ENCODE measurements at places on chromosomes 1 and 21.

DNA sequence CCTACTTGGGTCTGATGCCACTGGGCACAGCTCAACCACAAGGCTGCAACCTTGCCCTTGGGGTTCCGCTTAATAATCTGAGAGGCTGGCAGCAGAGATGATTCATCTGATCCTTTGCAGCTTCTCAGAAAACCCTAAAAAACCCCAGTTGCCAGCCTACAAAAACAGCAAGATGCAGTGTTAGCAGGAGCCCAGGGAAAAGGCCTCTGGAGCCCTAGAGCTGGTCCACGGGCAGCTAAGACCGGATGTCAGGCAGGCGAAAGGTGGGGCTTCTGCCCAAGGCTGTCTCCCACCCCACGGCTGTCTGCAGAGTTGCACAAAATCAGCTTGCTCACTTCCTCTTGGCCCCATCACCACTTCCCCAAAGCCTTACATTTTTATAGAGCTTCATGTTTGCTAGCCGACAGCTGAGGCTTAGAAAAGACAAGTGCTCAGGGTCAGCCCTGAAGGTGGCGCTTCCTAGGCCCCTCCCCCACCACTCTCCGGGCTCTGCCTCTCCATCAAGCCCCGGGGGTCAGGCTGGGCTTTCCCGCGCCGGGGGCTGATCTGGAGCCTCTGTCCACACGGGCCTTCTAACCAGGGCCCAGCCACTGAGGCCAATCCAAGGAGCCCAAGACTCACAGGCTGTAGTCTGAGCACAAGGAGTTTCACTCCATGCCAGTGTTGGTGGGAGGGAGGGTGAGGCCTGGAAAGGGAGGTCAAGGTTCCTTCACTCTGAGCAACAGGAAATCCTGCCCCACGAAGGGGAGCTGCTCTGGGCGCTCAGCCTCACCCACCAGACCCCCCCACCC, 4.2 kb upstream of the ADORA3 start:
- DNase-seq, result peak; percentile 80

GRCh38 chr1:198647055-198647454, 8.2 kb downstream of the PTPRC start:
- no peak for DNase-seq

DNA sequence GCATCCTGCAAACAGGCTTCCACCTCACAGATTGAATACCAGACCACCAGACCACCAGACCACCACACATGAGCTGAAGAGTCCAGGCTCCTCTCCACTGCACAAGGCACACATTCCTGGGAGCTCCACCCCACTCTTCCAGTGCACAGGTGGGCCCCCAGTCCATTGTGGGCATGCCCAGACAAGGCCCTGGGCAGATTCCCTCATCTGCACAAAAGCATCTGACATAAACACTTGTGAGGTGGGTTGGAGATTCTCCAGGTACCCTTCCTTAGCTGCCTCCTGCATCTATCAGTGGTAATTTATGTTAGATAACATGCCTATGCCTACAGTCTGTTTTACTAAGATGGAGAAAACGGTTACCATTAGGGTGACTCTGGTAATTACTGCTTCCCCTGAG, 11.6 kb upstream of the CTBS start:
- no peak for DNase-seq

- DNase-seq, result no peak
Measured at GRCh38 chr1:228969953-228970800, 234.9 kb downstream of the RHOU start.

- DNase-seq, result no peak
Measured at GRCh38 chr1:166133857-166134256, 32.9 kb downstream of the FAM78B start.

- no peak for DNase-seq
Measured at GRCh38 chr1:15610167-15610566, 7.1 kb upstream of the DDI2 start.

- no peak for DNase-seq
Measured at GRCh38 chr1:68049941-68050878, at the start of gene DIRAS3. TSS of gene DIRAS3 (minus strand) at chr1:68050627. CDS start at chr1:68047297, 3,330 bp downstream.

- DNase-seq, result no peak
Measured at GRCh38 chr1:29586991-29587745, 350.8 kb downstream of the PTPRU start.

- no peak for DNase-seq
Measured at GRCh38 chr1:239455743-239456142, 69.4 kb downstream of the CHRM3 start.

DNA sequence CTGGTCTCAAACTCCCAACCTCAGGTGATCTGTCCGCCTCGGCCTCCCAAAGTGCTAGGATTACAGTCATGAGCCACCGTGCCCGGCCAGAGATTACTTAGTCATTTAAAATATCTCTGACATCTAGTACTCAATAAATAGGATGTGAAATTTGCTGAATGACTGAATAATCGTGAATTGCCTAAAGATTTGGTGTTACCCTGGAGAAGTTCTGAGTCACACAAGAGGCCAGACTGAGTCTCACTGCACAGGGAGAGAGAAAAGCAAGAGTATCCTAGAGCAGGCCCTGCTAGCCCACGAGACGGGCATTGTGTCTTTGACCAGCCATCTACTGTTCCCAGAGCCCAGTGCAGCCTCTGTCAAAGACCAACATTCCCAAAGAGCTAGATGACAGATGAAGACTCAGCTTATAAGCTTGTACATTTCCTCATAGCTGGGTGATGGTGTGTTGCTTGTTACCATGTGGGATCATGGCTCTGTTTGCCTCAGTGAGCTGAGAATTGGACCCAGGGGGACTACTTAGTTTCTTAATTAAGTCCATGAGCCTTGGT, 5.6 kb upstream of the EIF4G3 start:
- no peak for DNase-seq

DNA sequence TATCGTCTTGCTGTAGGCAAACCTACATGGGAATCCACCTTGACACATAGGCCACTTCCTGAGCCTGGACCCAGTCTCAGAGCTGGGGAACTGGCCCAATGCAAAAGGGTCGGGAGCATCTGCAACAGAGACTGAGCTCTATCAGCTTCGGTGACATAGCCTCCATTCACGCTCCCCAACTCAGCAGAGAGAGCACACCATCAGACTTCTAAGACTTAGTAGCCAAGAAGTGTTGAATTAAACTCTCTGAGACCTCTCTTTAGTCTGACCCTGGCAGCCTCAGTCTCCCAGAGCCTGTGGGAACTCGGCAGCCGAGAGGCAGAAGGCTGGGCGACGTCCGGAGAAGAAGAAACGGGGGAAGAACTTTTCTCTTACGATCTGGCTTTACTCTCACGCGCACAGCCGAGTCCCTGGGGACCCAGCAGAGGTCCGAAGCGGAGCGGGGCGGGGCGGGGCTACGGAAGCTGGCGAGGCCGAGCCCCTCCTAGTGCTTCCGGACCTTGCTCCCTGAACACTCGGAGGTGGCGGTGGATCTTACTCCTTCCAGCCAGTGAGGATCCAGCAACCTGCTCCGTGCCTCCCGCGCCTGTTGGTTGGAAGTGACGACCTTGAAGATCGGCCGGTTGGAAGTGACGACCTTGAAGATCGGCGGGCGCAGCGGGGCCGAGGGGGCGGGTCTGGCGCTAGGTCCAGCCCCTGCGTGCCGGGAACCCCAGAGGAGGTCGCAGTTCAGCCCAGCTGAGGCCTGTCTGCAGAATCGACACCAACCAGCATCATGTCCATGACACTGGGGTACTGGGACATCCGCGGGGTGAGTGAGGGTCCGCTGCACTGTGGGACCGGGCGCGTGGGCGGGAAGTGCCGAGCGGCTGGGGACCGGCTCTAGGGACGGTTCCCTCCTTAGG, at the start of gene GSTM4:
GSTM4 (plus strand) TSS at position 485 of the 905 bp plus-strand sequence; CDS start at position 776, 291 bp downstream.
- peak; percentile 88 for DNase-seq

GRCh38 chr1:230232371-230232771, 165.3 kb downstream of the GALNT2 start:
- DNase-seq, result no peak

GRCh38 chr1:203305809-203306088, 430 bp downstream of the BTG2 start:
- no peak for DNase-seq

DNA sequence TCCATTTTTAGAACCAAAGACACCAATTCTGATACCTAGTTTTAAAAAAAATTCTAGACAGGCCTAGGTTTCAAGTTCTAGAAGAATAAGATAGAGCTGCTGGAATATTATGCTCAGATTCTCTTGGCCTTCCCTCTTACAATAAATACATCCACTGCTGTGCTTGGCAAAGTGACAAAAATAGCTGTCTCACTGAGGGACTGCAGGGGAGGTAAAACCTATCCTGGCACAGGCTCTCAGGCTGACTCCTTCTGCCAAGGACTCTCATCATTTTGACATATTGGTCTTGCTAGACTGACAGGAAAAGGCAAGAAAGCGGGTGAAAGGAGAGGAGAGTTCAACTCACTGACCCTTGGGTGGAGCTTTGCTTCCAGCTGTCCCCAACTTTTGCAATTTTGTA, 197.0 kb upstream of the LHX8 start:
- no peak for DNase-seq

GRCh38 chr1:68301471-68302001, 69.2 kb upstream of the WLS start:
- no peak for DNase-seq

DNA sequence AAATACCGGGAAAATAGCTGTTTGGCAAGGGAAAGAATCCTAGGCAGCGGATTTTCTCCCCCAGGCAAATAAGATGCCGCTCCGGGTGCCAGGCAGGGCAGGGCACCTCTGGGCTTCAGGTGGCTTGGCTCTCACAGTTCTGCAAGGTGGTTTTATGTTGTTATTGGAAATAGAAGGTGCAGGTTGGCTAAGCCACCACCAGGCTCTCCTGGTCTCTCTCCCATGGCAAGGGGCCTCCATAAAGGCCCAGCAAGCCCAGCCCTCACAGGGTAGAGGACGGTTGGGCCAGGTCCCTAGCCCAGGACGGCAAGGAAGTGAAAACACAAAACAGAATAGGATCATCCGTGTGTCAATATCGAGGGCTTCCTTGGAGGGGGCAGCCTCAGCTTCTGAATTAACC, 37.6 kb upstream of the GPR153 start:
- DNase-seq, result no peak

- DNase-seq, result no peak
Measured at GRCh38 chr1:61498342-61498741, 226.6 kb downstream of the TM2D1 start.

- no peak for DNase-seq
Measured at GRCh38 chr1:38394303-38394702, 347.7 kb upstream of the POU3F1 start.

GRCh38 chr21:39181205-39181818, 1.9 kb downstream of the PSMG1 start:
- no peak for DNase-seq

GRCh38 chr1:156439036-156439776, 61.4 kb downstream of the MEF2D start:
- DNase-seq, result no peak
